ENCODE measurements at places on chromosomes 5 and 9. TPM values are rescaled to one million over a fixed set of nuclear protein-coding genes. Genes with fewer than 3 reads are reported as not detected.

Gene PHYKPL
- total RNA-seq: 125 TPM

Gene OCLN
- total RNA-seq: 1.3 TPM

Gene MPDZ
- total RNA-seq: not detected

Gene CNTFR
- not detected for total RNA-seq

Gene KLHL3
- 13.7 TPM for total RNA-seq

Gene TPPP
- total RNA-seq: 0.08 TPM

Gene FCN1
- not detected for total RNA-seq

Gene PSD2
- total RNA-seq: not detected

Gene KIF20A
- total RNA-seq: 70.1 TPM

Gene NR6A1
- 0.26 TPM for total RNA-seq

Gene SLC1A1
- total RNA-seq: not detected

Gene CTXN3
- total RNA-seq: not detected

- DNase-seq: no peak
These were observed 60.4 kb downstream of the FBXL7 start for GRCh38 chr5:15560421-15560820.

- DNase-seq: no peak
These were observed 1.1 kb downstream of the CPLX2 start for GRCh38 chr5:175872287-175873087.

GRCh38 chr5:107636555-107636954, 34.2 kb downstream of the EFNA5 start:
- no peak for DNase-seq

- no peak for DNase-seq
These were observed 182.3 kb upstream of the MAP1B start for GRCh38 chr5:71924980-71925379.

GRCh38 chr5:133865113-133865512, 103.3 kb downstream of the C5orf15 start:
- no peak for DNase-seq

GRCh38 chr5:79982136-79982535, 8.9 kb downstream of the MTX3 start:
- DNase-seq: no peak

- no peak for DNase-seq
These were observed 9.0 kb upstream of the AK1 start for GRCh38 chr9:127886401-127886972.

DNA sequence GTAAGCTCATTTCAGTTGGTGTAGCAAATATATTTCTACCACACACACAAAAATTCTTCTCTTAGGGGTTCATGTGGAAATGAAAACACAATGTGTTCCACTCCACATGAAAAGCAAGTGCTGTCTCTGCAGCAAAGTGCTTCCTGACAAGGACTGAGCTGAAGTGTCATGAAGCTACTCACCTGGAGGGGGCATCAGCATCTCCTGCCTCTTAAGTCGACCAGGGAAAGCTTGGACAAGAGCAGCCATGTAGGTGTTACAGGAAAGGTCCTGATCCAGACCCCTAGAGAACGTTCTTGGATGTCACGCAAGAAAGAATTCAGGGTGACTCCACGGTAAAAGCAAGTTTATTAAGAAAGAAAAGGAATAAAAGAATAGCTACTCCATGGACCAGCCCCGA, 62.8 kb downstream of the SV2C start:
- DNase-seq: peak; percentile 25

GRCh38 chr5:65163698-65164097, 318.0 kb downstream of the ADAMTS6 start:
- DNase-seq: no peak

- no peak for DNase-seq
These were observed 78.6 kb downstream of the NTRK2 start for GRCh38 chr9:84748112-84748511.

- DNase-seq: no peak
These were observed 180.3 kb downstream of the SREK1 start for GRCh38 chr5:66324357-66324756.

- DNase-seq: no peak
These were observed 2030.6 kb upstream of the NUDT12 start for GRCh38 chr5:105593011-105593760.

- no peak for DNase-seq
These were observed 47.0 kb downstream of the SPRY4 start for GRCh38 chr5:142277796-142278195.

GRCh38 chr5:178527458-178528307, 62.5 kb downstream of the COL23A1 start:
- no peak for DNase-seq

GRCh38 chr9:87674565-87675299, 51.2 kb upstream of the CTSL start:
- DNase-seq: no peak

DNA sequence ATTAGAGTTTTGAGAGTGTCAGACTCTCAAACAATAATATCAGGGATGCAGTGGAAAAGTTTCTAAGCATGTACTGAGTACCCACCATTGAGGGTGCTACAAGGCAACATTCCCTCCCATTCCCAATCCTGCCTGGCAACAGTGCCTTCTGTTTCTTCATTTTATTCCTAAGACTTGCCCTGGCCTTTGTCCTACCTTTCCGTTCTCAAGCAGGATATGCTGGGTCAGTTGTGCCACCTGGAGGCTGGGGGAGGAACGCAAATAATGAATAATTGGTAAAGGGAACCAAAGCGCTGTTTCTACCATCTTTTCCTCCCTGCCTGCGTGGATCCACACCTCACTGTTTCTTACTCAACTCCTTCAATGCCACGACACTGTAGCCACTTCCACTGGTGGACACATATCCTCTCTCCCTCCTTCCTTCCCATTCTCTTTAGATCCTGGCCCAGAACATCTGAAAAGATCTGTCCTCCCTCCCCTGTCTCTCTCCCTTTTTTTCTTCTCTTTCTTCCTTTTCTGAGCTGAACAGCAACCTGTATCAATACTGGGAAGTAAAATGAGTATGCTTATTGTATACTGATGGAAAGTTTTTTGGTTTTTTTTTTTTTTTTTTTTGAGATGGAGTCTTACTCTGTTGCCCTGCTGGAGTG, 149.5 kb downstream of the C9orf152 start:
- DNase-seq: peak; percentile 60

DNA sequence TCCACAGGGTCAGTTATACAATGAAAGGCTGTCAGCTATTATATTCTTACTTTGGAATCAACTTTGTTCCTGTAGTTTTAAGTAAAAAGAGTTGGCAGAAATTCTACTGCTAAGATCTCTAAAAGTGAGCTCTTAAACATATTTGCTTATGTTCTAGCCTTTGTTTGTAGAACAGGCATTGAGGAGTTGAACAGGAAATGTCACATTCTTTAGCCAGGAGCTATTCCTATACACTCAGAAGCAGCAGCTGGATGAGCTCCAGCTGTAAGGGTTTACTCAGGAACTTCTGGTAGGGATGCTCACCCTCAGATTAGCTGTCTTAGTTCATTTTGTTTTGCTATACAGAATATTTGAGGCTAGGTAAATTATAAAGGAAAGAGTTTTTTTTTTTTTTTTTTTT, 22.4 kb upstream of the SPINK14 start:
- DNase-seq: no peak

DNA sequence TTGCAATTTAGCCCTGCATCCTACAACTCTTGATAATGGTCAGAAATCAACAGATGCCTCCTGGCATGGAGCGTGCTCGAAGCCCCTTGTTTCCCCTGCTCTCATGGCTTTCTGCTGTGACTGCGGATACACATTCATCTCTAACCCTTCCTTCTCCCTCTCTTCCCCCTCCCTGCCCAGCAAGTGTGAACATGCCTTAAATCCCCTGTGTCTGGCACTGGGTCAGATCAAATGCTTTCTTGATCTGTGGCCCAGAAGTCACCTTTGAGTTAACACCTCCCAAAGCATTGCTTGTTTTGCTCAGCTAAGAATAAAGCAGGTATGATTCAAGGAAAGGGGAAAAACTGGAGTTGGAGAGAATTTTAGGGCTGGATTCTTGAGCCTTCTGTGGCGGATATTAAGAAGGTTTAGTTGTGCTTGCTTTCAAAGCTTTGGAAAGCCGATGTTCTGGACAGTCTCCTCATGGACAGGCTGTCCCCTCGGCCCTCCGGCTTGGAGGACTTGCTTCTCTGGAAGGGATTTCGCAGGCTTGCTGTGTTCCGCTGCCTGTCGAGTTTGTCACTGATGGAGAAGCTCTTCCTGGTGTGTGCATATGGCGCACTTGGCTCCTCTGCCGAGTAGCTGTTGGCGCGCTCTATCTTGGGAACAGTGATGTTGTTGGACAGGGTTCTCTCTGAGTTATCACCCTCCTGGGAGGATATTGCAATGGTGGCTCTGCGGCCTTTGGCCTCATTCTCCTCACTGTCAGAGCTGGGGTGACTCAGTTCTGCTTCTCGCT, 121.3 kb upstream of the KLF9 start:
- DNase-seq: no peak

GRCh38 chr5:124330595-124331220, 415.7 kb downstream of the ZNF608 start:
- DNase-seq: no peak

GRCh38 chr5:37899037-37899436, 59.2 kb upstream of the GDNF start:
- DNase-seq: no peak

GRCh38 chr5:1661831-1662558, 137.6 kb downstream of the MRPL36 start:
- no peak for DNase-seq

- DNase-seq: no peak
These were observed 72.6 kb downstream of the PALM2AKAP2 start for GRCh38 chr9:109852556-109852955.

- DNase-seq: no peak
These were observed 789 bp downstream of the ACER2 start for GRCh38 chr9:19409401-19410194.

GRCh38 chr5:18102733-18103132, 468.5 kb downstream of the TAF11L14 start:
- no peak for DNase-seq

DNA sequence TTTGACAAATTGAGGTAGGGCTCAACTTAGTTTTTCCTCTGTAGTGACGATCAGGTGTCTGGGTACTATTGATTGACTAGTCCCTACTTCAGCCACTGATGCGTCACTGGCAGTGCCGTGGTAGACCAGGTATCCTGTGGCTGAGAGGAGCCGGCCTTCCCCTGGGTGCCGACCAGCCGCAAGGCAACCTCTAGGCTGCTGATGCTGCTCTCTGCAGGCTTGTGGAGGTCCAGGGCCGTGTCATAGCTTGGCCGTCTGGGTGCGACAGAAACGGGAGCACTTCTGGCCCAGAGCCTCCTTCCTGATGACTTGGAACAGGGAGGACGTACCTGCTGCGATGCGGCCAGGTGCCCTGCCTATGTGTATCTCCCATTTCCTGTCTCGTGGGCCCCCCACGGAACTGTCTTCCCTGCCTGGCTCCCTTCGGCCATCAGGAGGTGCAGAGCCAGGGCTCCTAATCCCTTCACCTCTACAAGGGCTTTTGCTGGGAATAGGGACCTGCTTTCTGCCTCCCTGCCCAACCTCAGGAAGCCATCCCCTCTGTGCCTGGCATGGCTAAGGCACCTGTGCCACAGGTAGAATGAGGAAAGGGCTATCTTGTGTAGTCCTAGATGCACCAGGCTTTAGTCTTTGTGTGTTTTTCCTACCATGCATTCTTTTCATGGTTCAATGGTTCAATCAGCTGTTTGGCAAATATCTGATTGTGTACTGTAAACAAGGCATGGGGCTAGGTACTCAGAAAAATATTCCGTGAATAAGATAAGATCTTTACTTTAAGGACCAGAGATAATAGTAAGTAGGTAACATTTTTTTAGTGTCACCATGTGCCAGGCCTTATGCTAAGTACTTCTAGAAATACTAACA, 44.6 kb downstream of the MVB12B start:
- DNase-seq: no peak

GRCh38 chr5:90640484-90641059, 82.0 kb downstream of the ADGRV1 start:
- DNase-seq: no peak

All from activated CD8-positive, alpha-beta T cell treated with anti-CD3 and anti-CD28 coated beads, Interleukin-2, amount 10 ng/mL, durations not matched to agents 7 days and 5 days (primary cell).